ENCODE measurements at places on chromosomes 1 and 21.

DNA sequence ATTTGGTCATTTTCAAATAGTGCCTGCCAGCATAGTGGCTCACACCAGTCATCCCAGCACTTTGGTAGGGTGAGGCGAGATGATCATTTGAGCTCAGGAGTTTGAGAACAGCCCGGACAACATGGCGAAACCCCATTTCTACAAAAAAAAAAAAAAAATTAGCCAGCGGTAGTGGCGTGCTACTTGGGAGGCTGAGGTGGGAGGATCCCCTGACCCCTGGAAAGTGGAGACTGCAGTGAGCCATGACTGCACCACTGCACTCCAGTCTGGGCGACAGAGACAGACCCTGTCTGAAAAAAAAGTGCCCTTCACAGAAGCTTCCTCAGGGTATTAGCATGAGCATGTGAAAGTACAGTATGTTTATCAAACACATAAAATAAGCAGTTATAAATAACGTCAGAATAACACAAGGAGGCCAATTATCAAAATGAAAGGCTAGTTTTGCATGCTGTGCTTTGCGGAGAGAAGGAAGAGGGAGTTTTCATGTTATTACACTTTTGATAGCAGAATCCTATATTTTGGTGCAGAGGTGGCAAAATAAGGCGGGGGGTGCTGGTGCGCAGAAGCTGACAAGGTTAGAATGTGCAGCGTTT, 781 bp upstream of the METTL13 start:
- no peak for DNase-seq

- peak; percentile 83 for DNase-seq
These were observed at the start of gene RIMS3 for GRCh38 chr1:40665335-40666171. Gene RIMS3 (minus strand): TSS chr1:40665682. CDS start chr1:40641925, 23,757 bp downstream.

DNA sequence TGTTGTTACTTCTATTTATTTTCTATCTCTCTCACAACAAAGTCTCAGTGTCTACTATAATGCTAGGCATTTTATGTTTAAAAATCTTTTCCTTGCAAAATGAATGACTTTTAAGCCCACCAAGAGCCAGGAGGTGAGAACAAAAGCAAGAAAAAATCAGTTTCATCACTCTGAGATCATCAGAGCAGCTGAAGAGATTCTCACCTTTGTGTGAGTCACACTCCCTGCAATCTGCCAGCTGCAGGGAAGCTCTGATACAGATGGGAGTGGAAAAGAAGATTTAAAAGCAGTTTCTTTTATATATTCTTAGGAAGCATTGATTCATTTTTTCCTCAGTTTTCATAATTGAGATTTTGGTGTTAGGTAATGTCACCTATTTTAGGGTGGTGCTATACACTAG, 107.6 kb downstream of the LHX9 start:
- no peak for DNase-seq

DNA sequence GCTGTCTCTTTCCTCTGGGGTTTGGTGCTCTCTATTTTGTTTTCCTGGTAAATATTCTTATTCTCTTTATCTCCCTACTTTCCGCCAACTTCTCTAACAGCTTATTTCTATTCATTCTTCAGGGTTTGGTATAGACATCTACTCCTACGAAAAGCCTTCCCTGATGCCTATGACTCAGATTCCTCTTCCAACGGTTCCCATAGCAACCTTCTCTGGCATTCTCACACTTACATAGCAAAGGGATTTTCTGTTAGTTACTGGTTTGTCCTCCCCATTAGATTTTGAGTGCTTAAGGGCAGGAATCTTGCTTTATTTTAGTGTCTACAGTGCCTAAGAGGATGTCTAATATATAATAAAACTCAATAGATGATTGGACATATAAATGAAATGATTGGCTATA, 407.6 kb upstream of the DEPDC1 start:
- no peak for DNase-seq

DNA sequence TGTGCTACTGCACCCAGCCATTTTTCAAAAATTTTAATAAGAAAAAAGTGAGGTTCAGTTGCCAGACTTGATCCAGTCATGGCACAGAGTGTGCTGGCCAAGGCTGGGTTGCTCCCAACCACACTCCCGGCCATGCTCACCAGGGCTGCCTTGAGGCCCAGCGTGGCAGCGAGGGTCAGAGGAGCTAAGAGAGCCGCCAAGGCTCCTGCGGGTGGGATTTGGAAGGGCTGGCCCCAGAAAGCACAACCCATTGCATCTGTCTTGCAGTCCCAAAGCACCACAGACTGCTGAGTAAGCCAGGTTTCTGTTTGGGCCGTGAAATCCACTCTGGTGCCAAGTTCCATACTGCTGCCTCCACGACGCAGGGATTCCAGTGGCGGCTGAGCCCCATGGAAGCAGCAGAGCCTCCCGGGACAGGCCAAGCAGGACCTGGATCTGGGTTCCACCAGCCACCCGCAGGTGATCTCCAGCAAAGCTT, 22.6 kb downstream of the ZBTB17 start:
- DNase-seq: no peak

DNA sequence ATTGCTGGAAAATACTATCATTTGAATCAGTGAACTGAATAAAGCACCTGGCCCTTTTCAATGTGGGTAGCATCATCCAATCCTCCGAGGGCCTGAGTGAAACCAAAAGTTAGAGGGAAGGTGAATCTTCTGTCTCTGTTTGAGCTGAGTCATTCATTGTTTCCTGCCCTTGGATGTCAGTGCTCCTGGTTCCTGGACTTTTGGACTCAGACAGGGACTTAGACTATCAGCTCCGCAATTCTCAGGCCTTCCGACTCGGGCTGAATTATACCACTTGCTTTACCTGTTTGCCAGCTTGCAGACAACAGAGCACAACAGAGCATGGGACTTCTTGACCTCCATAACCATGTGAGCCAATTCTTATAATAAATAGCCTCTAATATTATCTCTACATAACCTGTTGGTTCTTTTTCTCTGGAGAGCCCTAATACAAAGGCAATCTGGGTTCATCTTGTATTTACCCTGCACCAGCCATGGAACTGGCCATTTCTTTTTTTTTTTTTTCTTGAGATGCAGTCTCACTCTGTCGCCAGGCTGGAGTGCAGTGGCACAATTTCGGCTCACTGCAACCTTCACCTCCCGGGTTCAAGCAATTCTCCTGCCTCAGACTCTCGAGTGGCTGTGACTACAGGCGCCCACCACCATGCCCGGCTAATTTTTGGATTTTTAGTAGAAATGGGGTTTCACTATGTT, 19.2 kb upstream of the VASH2 start:
- DNase-seq: no peak

DNA sequence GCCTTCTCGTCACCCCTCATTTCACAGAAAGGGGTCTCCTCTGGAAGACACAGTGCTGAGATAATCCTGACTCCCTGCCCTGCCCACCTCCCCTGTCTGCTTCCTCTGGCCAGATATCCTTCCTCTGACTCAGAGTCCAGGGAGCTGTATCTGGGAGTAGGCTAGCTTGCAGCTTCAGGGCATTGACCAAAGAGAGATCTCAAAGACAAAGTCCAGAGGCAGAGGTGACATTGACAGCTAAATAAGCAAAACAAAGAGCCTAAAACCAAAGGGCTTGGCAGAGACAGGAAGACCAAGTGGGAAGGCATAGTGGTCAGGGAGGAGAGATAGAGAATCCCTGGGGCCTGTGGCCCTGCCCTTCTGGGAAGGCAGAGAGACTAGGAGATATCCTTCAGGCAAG, 64.9 kb downstream of the TNR start:
- no peak for DNase-seq

DNA sequence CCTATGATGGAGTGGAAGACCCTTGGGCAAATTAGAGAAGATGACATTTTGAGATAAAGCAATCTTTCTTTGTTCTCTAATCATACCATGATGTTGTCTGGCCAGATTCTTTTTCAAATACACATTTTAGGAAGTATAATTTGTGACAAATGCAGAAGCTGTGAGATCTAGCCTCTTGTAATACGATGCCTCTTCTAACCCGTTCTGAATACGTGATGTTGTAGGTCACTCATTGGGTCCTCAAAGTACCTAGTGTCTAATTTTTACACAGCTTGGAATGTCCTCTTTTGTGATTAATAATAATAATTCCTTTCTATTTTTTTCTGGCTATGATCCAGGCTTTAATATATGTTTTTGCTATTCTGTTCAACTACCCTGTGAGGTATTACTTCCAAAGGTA, 502.7 kb downstream of the NUF2 start:
- DNase-seq: no peak

Measured in activated CD8-positive, alpha-beta memory T cell treated with anti-CD3 and anti-CD28 coated beads, Interleukin-2, amount 50 U/mL, for 4 hours (primary cell).